ENCODE measurements at places on chromosomes 16 and 17.

- DNase-seq: no peak
Measured at GRCh38 chr17:42266918-42267766, 9.0 kb downstream of the STAT5B start.

DNA sequence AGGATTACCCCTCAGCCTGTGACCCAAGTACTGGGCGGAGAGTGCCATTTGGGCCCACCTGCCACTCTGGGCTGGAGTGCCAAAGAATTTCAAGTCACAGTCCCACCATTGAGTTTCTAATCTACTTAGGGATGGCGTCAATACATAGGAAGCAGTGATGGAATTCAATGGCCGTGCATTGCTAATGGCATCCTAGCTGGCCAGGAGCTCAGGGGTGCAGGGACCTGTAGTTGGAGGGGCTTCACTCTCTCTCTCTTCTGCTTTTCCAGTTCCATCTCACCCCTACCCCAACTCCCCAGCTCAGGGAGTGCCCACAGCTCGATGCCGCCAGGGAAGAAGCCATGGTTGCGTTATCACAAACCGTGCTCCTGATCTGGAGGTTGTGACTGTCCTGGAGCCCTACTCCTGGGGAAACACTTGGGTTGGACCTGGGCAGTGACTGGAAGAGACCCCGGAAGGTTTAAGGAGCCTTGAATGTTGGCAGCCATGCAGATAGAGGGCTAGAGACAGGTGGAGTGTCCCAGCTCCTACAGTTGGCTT is 2.4 kb downstream of the MMP15 start:
- no peak for DNase-seq

- DNase-seq: no peak
Measured at GRCh38 chr17:73568934-73569333, 75.3 kb downstream of the SDK2 start.

- no peak for DNase-seq
Measured at GRCh38 chr16:85735946-85736345, 14.9 kb downstream of the C16orf74 start.

- no peak for DNase-seq
Measured at GRCh38 chr17:80689129-80689619, 144.5 kb downstream of the RPTOR start.

DNA sequence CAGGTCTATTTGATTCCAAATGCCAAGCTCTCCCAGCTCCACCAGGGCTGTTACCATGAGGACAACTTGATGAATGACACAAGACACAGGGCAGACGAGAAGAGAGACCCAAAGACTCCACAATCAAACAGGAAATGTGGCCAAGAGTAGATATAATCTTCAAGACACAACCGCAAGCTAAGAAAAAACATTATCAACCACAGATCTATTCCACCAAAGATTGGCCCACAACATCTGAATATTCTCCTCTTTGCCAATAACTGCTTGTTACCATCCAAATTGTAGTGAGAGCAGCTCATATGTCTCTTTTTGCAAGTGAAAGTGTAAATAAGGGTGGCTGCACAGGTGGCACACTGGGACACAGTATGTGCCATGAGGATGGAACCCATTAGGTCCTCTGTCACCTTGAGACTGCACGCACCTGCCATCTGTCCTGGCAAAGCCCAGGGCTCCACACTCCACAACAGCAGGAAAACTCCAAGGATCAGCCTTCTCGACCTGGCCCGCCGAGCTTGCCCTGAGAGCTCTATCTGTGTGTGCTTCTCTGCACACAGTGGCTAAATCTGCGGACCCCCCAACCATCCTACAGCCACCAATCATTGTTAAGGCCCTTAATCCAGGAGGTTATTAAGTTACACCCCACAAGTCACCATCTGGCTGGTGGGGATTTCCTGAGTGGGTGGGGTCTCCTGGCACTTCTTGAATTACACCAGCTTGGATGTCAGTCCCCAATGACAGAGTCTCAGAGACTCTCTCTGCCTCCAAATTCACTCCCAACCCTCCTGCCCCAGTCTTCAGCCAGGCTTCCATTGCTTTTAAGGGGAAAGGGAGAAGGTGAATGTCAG is 50.5 kb downstream of the DYNLRB2 start:
- DNase-seq: no peak

GRCh38 chr17:45371414-45372324 is 54.8 kb upstream of the MAP3K14 start:
- DNase-seq: peak; percentile 47

- DNase-seq: no peak
Measured at GRCh38 chr16:87382023-87382785, 1.4 kb downstream of the FBXO31 start.

GRCh38 chr16:58755989-58756649 is 22.0 kb upstream of the GOT2 start:
- no peak for DNase-seq
